ENCODE measurements at places on chromosomes 7 and 10.

DNA sequence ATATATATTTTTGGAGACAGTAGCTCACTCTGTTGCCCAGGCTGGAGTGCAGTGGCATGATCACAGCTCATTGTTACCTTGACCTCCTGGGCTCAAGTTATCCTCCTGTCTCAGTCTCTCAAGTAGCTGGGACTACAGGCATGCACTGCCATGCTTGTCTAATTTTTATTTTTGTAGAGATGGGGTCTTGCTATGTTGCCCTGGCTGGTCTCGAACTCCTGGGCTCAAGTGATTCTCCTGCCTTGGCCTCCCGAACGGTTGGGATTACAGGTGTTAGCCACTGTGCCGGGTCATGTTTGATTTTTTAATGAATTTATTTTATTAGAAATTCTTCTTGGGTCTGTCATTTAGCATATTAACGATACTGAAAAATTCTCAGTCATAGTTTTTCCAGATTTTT lies 70.5 kb downstream of the TMEM270 start:
- DNase-seq, result no peak

DNA sequence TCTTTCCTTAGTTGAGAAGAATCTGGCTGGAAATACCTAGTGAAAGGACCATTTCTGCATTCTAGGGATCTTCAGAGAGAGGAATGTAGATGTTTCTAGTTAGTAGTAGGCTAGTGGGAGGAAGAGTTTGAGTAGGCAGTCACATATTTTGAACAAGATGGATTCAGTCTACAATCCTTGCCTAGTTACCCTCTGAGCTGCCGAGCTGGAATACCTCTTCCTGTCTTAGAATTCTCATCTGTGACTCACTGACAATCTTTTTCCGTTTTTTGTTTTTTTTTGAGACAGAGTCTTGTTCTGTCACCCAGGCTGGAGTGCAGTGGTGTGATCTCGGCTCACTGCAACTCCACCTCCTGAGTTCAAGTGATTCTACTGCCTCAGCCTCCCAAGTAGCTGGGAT lies 30.7 kb upstream of the PLPP4 start:
- no peak for DNase-seq

DNA sequence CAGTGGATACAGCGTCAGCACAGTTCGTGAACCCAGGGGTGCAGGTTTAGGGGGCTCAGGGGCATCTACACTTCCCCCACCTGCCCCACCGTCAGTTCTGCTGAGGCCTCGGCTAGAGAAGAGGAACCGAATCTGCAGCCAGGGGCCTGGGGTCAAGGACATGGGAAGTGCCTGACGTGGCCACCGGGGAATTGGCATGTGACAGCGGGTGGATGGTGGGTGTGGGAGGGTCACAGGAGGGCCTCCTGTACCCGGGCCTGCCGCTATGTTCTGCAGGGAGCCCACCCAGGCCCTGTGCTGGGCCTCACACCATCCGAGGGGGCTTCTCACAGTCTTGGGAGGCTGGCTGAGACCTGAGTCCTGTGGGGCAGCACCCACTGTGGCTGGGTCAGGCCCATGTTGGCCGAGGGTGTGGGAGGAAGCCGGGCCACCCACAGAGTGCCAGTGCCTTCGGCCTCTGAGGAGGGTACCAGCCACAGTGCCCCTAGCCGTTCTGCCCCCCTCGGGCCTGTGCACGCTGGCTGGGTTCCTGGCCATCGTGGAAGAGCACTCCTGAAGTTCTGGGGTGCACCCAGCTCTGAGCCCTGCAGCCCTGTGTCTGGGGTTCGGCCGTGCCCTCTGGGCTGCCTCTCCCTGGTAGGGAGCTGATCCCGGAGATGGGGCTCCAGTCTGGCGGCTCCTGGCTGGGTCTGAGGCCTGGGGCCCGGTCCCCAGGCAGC lies 5.9 kb downstream of the TTYH3 start:
- no peak for DNase-seq

- no peak for DNase-seq
Observed at GRCh38 chr10:32795598-32796183, 162.3 kb downstream of the ITGB1 start.

Data from pulmonary artery endothelial cell (primary cell).